ENCODE measurements at places on chromosomes 2 and 18.

DNA sequence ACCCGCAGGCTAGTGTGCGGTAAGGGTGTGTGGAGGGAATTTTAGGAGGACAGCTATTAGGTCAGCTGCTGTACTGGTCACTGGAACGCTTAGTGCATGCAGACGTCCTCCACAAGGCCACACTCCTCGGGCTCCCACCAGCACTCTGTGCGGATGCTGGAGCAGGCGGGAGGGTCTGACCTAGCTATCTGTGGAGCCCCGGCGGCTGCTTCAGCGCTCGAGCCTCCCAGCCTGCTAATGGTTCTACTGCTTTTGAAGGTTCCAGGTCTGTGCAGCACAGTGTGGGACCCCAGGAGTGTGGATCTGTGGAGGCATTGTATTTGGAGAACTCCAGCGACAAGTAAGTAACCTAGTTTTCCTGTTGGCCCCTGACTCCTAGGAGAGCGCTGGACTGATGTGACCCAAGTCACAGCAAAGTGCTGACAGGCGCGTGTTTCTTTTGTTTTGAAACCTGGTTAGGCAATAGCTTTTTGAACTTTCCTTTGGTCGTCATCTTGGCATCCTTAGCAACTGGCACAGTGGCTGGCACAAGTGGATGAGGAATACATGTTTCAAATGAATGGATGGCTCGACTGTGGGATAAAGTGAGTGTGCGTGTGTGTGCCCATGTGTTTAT lies 113.5 kb downstream of the ZNF236 start:
- DNase-seq = no peak

GRCh38 chr2:229169751-229170150 lies 101.3 kb downstream of the PID1 start:
- no peak for DNase-seq

- DNase-seq = no peak
These were observed 51.6 kb upstream of the KYNU start for GRCh38 chr2:142825861-142826260.

- no peak for DNase-seq
These were observed 192.3 kb upstream of the OSR1 start for GRCh38 chr2:19550750-19551149.

GRCh38 chr18:33051407-33051806 lies 278.6 kb upstream of the KLHL14 start:
- no peak for DNase-seq

DNA sequence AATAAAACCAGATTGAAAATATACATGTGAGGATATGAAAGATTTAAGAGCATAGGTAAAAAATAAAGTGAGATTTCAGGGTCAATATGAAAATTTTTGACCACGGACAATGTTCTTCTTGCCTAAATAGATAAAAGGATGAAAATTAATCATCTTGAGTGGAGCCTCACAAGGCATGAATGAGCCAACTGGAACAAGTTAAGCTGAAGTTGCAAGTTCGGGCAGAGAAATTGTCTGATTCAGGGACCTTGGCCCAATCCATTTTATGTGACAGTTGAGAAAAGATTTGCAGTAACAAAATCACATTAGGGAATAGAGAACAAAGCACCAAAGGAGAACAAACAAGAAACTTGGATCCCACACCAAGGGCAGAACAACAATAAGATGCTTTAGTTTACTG lies 305.3 kb downstream of the TMX3 start:
- no peak for DNase-seq

DNA sequence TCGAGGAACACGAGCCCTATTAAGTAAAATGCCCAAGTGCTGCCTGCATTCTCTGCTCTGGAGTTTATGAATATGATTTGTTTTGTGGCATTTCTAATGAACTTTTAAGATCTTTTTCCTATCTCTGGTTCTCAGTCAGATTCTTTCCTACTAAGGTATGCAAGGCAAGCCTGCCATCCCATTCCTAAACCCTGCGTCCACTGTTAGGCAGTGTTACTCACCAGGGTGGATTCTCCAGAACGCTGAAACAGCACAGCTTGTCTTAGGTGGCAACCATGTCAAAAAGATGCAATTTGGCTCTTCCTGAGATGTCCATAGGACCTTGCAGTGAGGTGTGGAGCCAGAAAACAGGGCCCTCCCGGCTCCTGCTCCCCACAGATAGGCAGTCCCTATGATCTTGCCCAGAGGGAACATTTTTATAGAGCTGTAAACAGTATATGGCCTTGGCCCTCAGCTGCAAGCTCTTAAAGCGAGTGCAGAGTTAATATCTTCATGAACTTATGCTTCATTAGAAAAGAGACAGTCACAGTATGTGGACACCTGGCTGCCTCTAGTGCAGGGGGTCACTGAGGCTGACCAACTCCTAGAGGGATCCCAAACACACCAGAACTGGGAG lies 84.4 kb downstream of the TPGS2 start:
- no peak for DNase-seq

DNA sequence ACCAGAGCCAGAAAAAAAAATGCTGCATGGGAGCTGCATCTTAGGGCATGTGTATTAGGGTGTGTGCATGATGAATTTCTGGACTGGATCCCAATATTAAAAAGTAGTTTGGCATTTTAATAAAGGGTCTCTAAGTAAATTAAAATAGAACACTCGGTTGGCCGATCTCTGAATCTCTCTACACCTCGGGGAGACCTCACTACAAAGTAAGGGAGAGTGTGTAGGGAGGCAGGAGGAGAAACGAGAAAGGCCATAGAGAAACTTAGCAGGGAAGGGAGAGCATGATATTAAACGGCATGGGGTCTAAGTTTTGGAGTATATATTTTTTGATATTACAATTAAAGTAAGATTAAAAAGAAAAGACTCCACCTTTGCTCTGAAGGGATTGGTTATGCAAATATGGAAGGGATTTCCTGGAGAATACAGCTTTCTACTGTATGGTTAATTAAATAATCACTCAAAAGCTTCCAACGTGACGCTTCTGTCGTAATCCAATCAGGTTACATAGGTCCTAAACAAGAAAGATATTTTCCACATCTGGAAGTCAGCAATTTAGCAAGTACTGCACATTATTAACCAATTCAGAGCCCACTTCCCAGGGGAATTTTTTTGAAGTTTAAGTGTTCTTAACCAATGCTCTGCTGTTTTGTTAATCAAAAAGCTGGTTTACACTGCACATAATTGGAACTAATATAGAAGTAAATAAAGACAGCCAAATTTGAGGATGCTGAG lies 1.0 kb upstream of the ZEB2 start:
- no peak for DNase-seq

GRCh38 chr2:71608441-71608840 lies 155.1 kb downstream of the DYSF start:
- DNase-seq = no peak

GRCh38 chr2:216689397-216689796 lies 6.0 kb downstream of the IGFBP5 start:
- no peak for DNase-seq

- DNase-seq = no peak
These were observed 262.7 kb upstream of the FSIP2 start for GRCh38 chr2:185475914-185476313.

All from stimulated activated CD8-positive, alpha-beta memory T cell treated with anti-CD3 and anti-CD28 coated beads, Interleukin-4, amount 100 ng/mL, for 24 hours (primary cell).